Pons (tissue), 1 donor: ENCODE measurements at places on chromosomes 6 and 20.

DNA sequence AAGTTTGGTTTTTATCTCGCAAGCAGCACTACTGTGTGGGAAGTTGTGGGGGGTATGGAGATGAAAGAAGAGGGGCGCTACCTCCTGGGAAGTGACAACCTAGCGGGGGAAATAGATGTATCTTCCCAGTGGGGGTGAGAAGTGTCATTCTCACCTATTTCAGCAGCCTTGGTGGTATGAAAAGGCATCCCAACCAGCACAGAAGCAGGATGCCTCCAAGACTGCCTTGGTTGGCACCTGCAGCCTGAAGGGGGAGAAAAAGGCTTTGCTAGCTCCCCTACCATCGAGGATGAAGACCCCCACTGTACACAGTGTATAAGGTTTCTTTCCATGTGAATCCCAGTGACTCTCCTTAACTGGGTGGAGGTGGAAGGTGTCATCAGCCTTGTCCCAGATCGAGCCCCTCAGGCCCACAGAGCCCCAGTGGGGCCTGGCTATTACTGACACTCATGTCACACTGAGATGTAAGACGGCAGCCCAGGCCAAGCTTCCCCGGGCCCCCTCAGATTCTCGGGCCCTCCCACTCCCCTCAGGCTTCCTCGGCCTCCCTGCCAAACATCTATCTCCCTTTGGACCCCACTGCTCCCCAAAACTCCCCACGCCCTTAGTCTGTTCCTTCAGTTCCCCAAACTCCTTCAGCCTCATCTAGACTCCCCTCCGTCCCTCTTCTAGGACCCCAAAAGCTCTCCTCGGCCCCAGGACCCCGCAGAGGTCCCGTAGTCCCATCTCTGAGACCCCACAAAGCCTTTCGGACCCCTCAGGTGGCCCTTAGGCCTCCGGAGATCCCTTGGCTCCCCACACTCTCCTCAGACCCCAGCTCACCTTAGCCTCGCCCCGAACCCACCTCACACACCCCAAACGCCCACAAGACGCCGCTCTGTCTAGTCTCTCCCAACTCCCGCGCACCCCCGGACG lies 688 bp downstream of the COMMD7 start:
- no peak for DNase-seq

DNA sequence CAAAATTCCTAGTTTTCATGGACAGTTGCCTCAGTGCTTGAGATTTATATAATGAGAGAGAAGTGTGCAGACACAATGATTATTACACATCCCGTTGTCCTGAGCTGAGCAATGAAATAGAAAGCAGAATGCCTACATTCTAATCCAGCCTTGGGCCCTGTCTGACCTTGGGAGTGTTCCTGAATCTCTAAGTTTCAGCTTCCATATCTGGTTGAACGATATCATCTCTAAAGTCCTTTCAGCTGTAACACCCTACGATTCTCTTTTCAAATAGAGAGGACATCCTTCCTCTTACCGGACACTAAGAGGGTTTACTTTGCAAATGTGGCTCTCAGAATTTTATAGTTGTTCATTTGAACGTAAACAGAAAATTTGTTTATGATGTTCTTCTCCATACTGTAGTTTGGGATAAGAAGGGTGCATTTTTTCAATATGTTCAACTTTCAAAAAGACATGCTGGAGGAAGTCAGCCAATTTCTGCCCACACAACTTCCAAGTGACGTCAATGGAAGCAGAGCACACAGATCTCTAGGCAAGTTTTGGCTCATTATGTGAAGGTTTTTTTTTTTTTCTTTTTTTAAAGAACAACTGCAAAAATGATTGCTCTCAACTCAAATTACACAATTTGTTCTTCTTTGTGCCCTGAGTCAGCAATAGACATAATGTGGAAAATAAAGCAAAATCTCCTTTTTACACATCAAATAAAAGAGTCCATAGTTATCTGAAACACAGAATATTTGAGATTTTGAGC lies 50.4 kb downstream of the PDE7B start:
- DNase-seq: peak; percentile 31

GRCh38 chr6:169256061-169256460 lies 2.4 kb upstream of the THBS2 start:
- DNase-seq: no peak

DNA sequence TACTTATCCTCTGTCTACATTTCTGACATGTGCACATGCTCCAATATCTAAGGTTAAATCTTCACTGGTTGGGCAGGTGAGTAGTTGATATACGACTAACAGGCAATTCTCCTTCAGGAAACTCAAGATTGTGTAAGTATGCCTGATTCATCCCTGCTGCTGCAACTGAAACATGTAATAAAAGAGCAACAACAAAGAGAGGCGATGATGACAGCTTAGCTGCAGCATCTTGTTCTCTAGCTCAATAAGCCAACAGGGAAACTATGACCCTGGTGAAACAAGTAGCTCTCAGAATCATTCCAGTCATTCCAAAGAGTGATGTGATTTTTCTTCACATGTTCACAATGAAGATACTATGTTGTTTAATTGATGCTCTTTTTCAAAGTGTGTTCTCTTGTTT lies 74.4 kb downstream of the ELOVL4 start:
- DNase-seq: no peak

DNA sequence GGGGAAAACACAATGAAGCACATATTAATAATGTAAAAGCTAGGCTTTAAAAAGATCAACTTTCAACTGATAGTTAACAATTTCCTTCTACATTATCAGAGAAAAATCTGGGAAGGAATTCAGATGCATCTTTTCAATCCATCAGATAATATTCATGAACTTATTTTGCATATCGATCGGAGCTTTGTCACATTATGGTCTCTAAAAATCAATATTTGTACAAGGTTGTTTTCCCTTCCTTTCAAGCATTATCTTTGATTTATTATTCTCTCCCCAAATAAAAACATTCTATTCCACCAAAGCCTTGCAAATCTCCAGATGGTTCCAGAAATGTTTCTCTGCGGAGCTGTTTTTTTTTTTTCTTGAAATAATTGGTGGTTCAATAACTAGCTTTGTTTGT lies 101.9 kb downstream of the GPR63 start:
- DNase-seq: no peak

DNA sequence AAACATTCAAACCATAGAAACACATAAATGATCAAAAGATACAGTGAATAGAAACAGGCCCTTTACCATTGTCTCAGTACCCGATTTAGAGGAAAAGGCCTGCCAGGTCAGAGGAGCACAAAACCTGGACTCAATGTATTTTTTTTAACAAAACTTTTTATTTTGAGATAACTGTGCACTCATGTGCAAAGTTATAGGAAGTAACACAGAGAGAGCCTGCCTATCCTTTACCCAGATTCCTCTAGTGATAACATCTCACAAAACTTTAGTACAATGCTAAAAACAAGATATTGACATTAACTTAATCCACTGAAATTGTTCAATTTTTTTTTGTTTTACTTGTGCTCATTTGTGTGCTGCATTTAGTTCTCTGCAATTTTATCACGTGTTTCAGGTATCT lies 36.8 kb upstream of the SAMD3 start:
- DNase-seq: no peak

DNA sequence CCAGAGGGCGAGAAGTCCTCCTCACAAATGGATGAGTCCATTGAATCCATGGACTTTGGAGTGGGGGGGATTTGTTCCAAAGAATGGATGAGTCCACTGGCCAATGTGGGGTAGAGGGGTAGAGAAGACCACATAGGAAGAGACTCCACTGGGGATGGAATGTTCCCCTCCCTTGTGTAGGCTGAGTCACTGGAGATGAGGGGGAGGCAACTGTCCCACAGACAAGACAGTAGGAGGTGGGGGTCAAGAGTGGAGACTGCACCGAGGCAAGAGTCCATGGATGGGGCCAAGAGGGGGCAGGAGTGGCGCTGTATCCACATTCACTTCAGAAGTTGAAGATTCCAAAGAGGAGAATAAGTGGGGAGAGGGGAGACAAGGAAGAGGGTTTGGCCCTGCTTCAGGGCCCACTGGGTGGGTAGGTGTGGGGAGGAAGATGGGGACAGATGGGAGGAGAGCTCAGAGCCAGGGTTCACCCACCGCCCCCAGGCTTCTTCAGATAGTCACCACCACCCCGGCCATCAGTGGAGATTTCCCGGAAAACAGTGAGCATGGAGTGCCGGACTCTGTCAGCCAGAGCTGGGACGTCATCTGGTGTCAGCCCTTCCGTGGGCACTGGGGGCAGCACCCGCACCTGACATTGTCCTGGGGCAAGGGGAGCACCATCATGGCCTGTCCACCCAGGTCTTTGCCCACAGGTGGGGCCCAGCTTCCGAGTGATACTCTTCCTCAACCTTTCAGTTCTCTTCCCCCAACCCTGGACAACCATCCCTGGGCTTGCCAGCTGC lies 4.6 kb downstream of the EGFL8 start:
- DNase-seq: no peak

- DNase-seq: no peak
These were observed 5.4 kb downstream of the GLP1R start for GRCh38 chr6:39053854-39054576.

DNA sequence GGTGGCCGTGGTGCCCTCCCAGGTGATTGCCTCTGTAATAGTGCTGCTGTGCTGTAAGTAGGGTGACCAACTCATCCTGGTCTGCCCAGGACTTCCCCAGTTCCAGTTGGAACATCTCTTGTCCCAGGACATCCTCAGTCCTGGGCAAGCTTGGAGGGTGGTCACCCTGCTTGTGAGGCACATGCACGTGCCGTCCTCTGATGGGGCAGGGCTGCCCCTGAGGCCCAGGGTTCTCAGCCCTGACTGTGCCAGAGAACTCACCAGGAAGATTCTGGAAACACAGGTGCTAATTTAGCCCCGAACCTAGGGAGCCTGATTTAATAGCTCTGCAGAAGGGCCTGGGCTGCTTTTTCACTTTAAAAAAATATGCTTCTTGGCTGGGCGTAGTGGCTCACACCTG lies 120.9 kb upstream of the PHACTR3 start:
- no peak for DNase-seq

DNA sequence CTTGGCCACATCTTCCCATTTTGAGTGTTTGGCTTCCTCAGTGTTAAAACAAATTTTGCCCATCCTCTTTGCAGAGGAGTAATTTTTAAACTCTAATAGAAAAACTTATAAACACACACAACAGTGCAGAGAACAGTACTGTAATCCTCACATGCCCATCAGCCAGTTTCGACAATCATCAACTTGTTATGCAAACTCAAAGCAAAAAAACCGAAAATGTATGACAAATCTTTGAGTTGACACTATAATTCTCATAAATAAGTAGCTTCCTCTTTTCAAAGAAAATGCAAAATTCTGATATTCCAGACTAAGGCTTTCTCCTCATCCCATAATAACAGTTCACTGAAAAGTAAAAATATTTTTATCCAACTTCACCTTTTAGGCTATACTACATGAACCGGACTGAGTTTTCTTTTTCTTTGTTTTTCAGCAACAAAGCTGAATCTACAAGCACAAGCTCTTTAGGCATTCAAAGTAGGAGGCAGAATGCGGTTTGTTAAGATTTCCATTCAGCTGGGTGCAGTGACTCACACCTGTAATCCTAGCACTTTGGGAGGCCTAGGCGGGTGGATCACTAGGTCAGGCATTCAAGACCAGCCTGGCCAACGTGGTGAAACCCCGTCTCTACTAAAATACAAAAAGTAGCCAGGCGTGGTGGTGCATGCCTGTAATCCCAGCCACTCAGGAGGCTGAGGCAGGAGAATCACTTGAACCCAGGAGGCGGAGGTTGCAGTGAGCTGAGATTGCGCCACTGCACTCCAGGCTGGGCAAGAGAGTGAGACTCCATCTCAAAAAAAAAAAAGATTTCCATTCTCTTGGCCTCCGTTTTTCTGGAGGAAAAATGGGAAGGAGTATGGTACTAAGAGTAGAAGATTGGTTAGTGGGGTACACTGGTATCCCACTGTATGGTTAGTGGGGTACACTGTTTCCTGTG lies 74.8 kb downstream of the GCNT2 start:
- DNase-seq: no peak

GRCh38 chr6:139423037-139423703 lies 48.7 kb upstream of the CITED2 start:
- no peak for DNase-seq

DNA sequence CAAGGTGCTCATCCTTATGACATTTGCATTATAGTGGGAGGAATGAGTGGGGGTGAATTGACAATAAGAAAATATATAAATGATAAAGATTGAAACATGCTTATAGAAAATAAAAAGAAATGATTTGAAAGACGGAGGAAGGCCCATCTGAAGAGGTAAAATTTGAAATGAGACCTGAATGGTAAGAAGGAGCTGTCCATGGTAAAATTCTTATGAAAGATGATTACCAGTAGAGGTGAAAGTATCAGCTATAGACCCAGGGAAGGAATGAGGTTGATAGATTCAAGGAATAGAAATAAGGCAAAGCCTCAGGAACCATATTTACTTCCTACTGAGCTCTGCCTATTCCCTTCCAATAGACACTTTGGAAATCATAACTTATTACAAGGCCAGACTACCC lies 149.7 kb downstream of the HTR1B start:
- DNase-seq: no peak

GRCh38 chr20:33081411-33082154 lies 2.1 kb downstream of the BPIFB4 start:
- DNase-seq: no peak

DNA sequence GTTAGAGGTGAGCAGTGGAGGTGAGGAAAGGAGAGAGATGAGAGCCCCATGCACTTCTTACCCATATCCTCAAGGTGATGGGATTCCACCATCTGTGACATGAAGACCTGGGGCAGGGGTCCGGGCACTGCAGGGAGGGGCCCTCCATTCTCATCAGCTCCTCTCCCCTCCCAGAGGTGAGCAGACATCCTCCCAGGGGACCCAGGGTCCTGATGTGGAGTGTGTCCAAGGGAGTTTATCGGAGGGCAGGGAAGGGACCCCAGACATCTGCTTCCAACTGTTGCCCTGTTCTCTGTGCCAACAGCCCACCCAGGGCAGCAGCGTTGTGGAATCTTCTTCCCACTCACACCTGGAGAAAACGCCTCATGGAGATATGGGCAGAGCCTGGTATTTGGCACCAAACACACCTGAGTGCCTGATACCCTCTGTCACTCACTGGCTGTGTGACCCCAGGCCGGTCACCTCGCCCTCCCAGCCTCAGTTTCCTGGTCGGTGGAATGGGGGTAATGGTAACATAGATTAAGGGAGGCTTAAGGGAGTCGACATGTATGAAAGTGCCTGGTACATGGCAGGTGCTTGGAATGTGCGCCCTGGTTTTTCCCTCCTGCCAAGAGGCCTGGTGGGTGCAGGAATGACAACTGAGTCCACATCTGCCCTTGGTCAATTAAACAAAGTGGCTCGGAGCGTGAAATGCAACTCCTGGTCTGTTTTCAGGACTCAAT lies 227.9 kb downstream of the PREX1 start:
- DNase-seq: no peak

- no peak for DNase-seq
These were observed 12.9 kb downstream of the AKAP12 start for GRCh38 chr6:151252634-151253033.
